ENCODE measurements at places on chromosomes 6 and 20. TPM values are rescaled to one million over a fixed set of nuclear protein-coding genes. Genes with fewer than 3 reads are reported as not detected.

Gene IP6K3
- not detected for total RNA-seq

Gene SLC17A2
- not detected for total RNA-seq

Gene FAM209A
- total RNA-seq = 5.6 TPM

Gene PRRT1
- total RNA-seq = 1.7 TPM

Gene NKX2-4
- not detected for total RNA-seq

Gene OOEP
- total RNA-seq = 0.63 TPM

Gene TAGAP
- total RNA-seq = 110 TPM

Gene HLA-F
- total RNA-seq = 748 TPM

Gene FOXS1
- total RNA-seq = not detected

Gene ADGRG6
- total RNA-seq = 0.73 TPM

Gene LAMA4
- not detected for total RNA-seq

Gene FGD2
- total RNA-seq = 2.8 TPM

Gene CTCFL
- total RNA-seq = 0.15 TPM

Gene ENPP1
- total RNA-seq = 0.15 TPM

Gene KCNK17
- total RNA-seq = 0.38 TPM

Gene BHLHE23
- total RNA-seq = not detected

Gene EBF4
- 7.7 TPM for total RNA-seq

Gene PAK5
- not detected for total RNA-seq

Gene PDE7B
- 1.5 TPM for total RNA-seq

Gene B3GAT2
- not detected for total RNA-seq

Gene KHDRBS2
- not detected for total RNA-seq

Gene ZKSCAN8
- 35.0 TPM for total RNA-seq

Gene WFDC5
- not detected for total RNA-seq

Gene DNMT3B
- total RNA-seq = 0.80 TPM

Gene RAET1L
- not detected for total RNA-seq

Gene SLC17A9
- total RNA-seq = 8.3 TPM

Gene ACOT8
- 20.4 TPM for total RNA-seq

Gene SPATS1
- total RNA-seq = not detected

Gene COX4I2
- total RNA-seq = not detected

Gene GNAS-AS1
- total RNA-seq = 1.1 TPM

Gene KCNQ2
- total RNA-seq = 0.43 TPM

Gene NKAIN2
- 0.13 TPM for total RNA-seq

Gene NOL4L
- 88.8 TPM for total RNA-seq

Gene ZNF512B
- total RNA-seq = 25.1 TPM

Gene OR2H2
- total RNA-seq = not detected

Gene ATF6B
- 148 TPM for total RNA-seq

Gene KATNA1
- 15.2 TPM for total RNA-seq

Gene NRN1
- not detected for total RNA-seq

Gene TRIM15
- not detected for total RNA-seq

All from T-cell (primary cell).